ENCODE measurements at places on chromosomes 7 and 10.

GRCh38 chr7:36107926-36108631, 45.0 kb upstream of the EEPD1 start:
- no peak for DNase-seq

DNA sequence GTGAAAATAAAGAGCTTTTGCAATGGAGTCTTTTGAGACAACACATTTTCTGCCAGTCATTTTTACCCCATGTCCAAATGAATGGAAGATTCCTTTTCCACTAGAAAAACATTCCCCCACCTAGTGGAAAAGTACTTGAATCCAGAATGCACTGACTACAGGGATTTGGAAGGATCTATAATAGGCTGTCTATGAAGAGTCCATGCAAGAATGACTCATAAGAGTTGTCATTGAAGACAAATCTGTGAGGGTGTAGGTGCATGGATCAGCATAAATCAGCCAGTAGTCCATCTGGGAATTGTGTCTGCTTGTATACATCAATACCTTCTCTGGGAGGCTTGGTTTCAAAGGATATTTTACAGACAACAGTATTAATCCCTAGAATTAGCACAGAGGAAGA, 32.5 kb upstream of the TRUB1 start:
- DNase-seq: no peak

DNA sequence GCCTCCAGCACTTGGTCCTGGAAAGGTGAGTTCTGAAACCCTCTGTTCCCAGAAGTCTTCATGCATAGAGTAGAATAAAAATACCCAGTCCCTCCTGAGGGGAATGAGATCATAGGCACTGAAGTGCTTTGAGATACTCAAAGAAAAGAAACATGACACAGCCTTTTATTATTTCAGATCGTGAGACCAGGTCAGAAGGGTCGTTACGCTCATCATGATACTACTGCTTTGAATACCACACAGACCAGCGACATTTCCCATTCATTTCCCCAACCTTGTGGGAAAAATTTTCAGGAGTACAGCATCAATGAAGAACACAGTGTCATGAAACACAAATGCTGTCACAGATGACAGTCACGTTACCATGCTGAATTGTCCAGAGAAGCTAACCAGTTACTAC, 15.0 kb downstream of the CLRN3 start:
- no peak for DNase-seq

DNA sequence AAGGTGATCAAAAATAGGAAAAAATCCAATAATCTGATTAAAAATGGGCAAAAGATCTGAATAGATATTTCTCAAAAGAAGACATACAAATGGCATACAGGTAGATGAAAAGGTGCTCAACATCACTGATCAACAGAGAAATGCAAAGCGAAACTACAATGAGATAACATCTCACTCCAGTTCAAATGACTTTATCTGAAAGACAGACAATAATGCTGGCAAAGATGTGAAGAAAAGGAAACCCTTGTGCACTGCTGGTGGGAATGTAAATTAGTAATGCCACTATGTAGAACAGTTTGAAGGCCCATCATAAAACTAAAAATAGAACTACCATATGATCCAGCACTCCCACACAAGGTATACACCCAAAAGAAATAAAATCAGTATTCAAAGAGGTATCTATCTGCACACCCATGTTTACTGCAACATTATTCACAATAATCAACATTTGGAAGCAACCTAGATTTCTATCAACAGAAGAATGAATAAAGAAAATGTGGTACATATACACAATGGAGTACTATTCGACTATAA, 85.0 kb downstream of the LRRN3 start:
- DNase-seq: no peak

- DNase-seq: no peak
Observed at GRCh38 chr10:15863733-15864132, 3.4 kb upstream of the MINDY3 start.
